Stimulated activated CD4-positive, alpha-beta T cell treated with anti-CD3 and anti-CD28 coated beads, Interleukin-2, amount 100 ng/mL, for 24 hours (primary cell): ENCODE measurements at places on chromosomes 7 and 10.

DNA sequence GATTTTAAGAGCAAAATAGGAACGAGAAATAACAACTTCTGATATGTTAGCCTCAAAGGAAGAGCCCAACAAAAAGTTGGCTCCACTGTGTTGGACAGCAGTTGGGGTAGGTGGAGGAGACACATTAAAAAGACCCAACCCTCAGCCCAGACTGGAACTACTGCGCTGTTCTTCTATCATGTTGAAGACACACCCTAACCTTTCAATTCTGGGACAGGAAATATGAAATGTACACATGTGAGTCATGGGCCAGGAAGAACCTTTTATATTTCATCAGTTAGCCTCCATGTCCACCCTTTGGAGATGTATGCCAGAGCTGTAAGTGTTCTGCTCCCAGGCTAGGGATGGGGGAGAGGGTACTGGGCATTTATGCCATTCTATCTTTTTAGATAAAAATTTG lies 22.1 kb downstream of the CLDN12 start:
- no peak for DNase-seq

GRCh38 chr10:20955355-20955893 lies 58.3 kb upstream of the NEBL start:
- DNase-seq: no peak

GRCh38 chr7:132571970-132572369 lies 4.3 kb downstream of the PLXNA4 start:
- DNase-seq: no peak

DNA sequence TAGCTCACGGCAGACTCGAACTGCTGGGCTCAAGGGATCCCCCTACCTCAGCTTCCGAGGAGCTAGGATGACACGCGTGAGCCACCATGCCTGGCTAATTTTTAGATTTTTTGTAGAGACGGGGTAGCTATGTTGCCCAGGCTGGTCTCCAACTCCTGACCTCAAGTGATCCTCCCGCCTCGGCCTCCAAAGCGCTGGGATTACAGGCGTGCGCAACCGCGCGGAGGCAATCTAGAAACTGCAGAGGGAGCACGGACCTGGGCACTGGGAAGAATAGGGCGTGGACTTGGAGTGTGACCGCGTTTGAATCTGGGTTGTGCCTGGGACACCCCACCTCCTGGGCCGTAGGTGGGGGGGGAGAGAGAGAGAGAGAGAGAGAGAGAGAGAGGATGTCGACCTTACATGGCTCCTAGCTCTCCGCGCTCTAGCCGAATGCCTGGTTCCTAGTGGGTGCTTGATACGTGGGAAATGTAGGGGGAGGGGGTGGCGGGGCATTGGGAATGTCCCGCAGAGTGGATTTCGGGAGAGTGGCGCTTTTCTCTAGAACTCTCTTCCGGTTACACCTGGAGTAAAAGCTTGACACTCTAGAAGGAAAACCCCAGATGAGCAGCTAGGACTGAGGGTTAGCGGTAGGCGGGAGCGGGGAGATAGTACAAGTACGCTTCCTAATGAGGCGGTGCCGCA lies 1.2 kb upstream of the MAP3K8 start:
- DNase-seq: no peak

- DNase-seq: peak; percentile 76
Measured at GRCh38 chr10:72320676-72321247, 34.0 kb downstream of the DNAJB12 start.

- no peak for DNase-seq
Measured at GRCh38 chr10:97321804-97322190, 2.7 kb downstream of the FRAT1 start.

DNA sequence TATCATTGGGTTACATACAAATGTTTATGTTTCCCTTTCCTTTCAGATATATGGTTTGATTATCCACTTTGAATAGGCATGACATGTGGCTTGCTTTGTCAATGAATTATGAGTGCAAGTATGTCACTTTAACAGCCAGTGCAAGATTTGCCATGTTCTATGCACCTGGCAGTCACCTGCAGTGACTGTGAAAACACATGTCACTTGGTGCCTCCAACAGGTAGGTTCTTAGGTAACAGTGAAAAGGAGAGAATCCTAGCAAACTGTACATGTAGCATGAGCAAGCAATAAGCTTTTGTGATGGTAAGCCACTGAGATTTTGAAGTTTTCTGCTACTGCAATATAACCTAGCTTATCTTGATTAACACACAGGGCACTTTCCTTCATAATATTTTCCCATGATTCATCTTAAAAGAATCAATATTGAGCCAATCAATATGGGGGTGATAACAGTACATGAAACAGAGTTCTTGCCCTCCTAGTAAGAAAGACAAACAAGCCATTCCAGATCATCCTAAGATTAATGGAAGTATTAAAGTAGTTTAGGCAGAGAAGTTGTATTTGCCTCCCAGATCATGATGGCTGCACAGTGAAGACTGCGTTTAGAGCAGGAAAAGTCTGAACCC lies 7.9 kb upstream of the RALA start:
- DNase-seq: no peak

GRCh38 chr10:33772370-33773252 lies 438.1 kb upstream of the NRP1 start:
- no peak for DNase-seq

DNA sequence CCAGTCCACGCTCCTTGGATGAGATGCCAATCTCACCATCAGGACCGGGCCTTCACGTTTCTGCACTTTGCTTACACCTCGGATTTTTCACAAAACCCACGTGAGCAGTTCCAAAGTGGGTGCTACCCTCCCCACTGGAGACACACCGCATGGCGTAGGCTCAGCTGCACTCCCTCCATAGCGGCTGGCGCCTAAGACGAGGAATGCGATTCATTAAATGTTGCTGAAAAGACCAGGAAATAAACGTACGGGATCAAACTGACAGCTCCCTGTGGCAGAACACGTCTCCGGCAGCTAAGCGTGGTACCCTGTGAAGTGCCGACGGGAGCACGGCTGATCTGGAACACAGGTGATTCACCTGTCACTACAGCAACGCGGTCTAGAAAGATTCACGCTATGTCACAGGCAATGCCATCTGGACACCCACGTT lies 209.0 kb downstream of the DIP2C start:
- no peak for DNase-seq

DNA sequence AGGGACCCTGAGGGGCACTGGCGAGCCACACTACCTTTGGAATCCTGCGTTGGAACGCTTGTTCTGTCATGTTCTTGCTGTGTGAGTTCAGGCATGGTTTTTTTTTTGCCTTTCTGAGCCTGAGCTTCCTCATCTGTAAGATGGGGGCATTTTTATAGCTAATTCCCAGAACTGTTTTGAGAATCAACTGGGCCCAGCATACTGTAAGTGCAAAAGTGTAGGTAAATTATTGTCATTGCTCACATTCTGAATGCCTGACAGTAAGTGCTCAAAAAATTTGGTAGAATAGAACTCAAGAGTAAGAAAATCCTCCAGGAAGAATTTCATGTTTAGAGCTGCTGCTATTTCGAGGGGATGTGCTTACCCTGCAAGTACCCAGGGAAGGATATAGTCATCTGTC lies 22.2 kb downstream of the SLC25A28 start:
- DNase-seq: no peak

DNA sequence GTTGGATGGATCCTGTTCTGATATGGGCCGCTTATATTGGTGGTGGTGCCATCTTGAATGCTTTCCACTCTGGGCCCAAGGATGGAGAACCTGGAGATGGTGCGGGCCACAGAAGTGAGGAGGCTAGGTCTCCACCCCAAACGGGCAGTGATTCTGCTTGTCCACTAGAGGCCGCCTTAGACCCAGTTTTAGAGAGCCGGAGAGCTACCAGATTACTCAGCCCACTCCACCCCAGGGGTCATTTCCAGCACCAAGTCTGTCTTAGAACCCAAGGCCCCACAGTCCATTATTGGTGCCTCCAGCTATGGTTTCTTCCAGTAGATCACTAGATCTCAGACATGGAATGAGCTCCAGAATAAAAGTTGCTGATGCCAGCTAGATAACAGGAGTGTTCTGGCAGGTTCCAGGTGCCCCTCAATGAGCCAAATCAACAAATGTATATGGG lies 11.8 kb upstream of the CAMK2G start:
- peak; percentile 74 for DNase-seq

DNA sequence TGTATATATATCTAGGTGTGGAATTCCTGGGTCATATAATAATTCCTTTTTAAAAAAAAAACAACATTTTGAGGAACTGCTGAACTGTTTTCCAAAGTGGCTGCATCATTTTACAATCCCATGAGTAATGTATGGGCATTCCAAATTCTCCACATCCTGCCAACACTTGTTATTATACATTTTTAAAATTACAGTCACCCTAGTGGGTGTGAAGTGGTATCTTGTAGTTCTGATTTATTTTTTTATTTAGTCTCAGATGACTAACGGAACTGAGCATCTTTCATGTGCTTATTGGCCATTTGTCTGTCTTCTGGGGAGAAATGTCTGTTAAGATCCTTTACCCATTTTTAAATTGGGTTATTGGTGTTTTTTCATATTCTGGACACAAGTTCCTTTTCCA lies 12.0 kb upstream of the KLHL7 start:
- DNase-seq: no peak

- no peak for DNase-seq
Measured at GRCh38 chr7:113922049-113922448, 3.2 kb upstream of the PPP1R3A start.

DNA sequence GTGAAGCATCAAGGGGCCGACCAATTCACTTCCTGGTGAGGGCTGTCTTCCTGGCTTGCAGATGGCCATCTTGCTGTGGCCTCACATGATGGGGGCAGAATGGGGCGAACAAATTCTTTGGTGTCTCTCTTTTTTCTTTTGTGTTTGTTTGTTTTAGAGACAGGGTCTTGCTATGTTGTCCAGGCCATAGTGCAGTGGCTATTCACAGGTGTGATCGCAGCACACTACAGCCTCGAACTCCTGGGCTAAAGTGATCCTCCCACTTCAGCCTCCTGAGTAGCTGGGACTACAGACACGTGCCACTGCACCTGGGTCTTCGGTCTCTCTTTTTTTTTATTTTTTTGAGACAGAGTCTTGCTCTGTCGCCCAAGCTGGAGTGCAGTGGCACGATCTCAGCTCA lies 20.1 kb downstream of the NOLC1 start:
- DNase-seq: no peak

DNA sequence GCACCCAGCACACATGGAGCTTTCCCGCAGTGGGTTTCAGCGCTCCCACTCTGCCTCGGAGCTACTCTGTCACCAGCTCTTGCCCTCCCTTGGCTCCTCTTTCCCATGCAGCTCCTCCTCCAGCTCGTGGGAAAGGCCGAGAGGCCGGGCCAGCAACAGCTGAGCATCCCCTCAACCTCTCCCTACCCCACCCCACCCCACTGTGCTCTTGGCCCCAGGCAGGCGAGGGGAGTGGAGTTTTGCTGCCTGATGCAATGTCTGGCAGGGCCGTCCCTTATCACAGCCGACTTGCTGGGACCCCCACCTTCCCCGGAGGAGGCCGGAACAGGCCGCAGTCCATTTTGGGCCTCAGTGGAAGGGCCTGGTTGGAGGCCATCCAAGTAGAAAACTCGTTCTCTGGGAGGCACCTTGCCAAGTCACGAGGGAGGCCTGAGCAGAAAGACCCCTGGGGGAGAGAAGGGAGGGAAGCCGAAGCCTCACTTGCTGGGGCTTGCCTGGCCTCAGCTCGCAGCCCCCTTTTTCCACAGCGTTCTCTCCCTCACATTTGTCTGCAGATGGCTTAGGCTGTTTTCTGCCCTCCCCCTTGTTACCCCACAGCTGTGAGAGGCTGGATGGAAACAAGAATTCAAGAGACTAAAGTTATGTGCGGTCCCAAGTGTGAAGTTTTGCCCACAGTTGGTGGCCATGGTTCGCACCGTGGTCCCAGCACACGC lies 35.3 kb downstream of the CHST3 start:
- no peak for DNase-seq

DNA sequence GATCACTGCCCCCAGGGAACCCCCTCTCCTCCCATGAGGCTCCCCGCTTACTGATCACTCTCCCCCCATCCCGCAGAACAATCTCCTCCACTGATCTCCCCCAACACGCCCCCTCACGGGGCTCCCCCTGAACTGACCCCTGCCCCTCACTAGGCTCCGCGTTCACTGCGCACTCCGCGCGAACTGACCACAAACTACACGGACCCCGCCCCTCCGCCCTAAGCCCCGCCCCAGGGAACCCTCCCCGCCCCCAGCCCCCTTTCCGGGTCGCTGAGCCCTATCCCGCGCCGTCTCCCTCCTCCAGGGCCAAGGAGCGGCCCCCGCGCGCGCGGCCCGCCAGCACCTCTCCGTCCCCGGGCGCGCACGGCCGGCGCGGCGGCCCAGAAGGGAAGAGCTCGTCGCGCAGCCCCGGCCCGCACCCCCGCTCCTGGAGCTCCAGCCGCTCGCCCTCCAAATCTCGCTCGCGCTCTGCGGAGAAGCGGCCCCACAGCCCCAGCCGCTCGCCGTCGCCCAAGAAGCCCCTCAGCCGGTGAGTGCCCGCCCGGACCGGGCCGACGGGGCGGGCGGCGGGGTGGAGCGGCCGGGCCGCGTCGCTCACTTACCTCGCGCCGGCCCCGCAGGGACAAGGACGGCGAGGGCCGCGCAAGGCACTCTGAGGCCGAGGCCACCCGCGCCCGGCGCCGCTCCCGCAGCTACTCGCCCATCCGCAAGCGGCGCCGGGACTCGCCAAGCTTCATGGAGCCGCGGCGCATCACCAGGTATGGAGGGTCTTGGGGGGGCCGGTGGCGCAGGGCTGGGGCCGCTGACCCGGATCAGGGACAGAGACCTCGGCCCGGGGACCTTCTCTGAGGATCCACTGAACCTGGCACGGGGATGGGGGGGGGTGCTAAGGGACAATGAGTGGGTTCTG lies 19.9 kb upstream of the HSPB1 start:
- DNase-seq: no peak

- no peak for DNase-seq
Measured at GRCh38 chr7:19095353-19095860, 22.0 kb downstream of the TWIST1 start.

GRCh38 chr10:120181154-120181553 lies 275.9 kb upstream of the PLPP4 start:
- no peak for DNase-seq

DNA sequence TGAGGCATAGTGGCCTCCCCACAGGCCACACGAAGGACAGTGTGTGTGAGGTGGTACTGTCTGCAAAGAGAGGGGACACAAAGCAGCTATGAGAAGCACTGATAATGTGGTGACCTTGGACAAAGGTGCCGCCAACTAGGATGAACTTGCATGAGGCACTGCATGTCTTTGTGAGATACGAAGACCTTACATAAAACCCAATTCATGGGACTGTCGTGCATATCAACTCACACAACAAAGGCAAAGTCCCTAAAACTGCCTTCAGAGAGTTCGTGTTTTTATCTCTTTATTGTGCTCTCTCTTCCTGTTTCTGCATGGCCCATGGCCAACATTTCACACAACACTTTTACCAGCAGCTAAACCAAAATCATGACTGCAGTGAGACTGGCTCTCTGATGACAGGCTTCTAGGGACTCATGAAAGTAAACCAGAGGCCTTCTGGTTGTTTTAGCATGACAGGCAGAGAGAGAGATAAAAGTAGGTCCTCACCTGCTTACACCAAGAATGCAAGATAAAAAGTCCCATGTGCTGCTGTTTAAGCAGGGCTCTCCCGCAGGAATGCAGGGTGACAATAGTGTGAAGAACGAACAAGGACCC lies 347.8 kb downstream of the ELMO1 start:
- DNase-seq: no peak
